SW 1271 (cell line): ENCODE measurements at places on chromosomes 5 and 9.

GRCh38 chr5:156951359-156951758, 11.7 kb downstream of the TIMD4 start:
- no peak for DNase-seq

DNA sequence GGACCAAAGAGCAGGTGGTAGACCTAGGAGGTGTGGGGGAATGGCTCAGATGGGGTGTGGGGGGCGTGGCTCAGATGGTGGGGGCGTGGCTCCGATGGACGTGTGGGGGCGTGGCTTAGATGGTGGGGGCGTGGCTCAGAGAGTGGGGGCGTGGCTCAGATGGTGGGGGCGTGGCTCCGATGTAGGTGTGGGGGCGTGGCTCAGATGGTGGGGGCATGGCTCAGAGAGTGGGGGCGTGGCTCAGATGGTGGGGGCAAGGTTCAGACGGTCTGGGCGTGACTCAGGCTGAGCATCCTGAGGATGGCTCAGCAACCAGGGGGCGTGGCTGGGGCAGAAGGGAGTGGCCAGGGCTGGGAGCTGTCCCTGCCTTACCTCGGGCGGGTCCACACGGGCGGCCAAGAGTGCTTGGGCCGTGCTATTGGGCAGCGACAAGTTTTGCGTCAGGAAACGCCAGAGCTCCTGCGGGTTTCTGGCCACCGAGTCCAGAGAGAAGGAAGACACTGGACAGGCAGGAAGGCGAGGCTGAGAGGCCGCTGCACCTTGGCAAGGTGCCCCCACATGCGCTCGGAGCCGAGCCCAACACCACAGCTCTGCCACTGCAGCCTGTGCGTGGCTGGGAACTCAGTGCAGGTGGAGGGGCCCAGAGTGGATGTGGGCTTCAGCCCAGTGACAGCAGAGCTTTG, 5.9 kb downstream of the ABCA2 start:
- peak; percentile 74 for DNase-seq

- peak; percentile 72 for DNase-seq
These were observed 37.8 kb upstream of the RNF20 start for GRCh38 chr9:101495810-101496209.

DNA sequence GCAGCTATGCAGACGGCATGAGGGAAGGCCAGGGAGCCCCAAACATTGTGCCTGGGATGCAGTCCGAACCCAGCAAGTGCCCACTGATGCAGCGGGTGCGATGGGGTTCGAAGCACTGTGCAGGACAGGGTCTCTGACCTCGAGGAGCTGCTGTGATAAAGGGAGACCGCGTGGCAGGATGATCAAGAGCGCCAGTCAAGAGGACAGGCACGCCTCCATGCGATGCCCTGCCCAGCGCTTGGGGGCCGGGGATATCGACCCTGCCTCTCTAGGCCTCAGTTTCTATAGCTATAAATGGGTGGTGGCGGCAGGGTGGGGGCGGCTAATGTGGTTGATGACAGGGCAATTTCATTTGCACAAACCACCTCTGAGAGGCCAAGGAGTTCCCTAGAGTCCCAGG, 84.7 kb upstream of the BARHL1 start:
- DNase-seq, result no peak

GRCh38 chr9:31034311-31034710, 1350.1 kb upstream of the ACO1 start:
- DNase-seq, result no peak

DNA sequence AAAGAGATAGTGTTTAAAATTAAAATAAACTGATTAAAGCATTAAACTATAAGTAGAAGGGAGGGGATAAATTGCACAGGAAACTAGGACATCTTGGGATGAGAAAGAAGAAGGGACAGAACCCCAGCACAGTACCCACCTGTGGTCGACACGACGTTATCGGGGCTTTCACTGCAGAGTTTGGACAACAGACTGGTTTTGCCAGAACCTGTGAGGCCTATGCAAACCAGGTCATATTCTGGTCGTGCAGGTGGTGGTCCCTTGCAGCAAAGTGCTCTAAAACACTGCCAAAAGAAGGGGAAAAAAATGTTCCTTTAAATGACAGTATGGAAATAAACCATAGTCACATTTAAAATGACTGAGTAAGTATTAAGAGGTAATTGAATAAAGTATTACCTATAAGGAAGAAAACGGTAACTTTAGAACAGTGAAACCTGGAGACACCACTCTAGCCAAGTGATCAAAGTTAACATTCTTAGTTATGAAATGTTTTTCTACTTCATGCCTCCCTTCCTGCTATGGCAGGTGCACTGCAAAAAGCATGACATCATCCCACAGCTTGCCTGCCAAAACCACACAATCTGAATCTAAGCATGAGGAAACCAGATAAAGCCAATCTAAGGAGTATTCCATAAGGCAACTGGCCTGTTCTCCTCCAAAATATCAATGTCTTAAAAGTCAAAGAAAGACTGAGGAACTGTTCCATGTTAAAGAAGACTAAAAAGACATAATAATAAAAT, 138.6 kb downstream of the ARL15 start:
- no peak for DNase-seq

DNA sequence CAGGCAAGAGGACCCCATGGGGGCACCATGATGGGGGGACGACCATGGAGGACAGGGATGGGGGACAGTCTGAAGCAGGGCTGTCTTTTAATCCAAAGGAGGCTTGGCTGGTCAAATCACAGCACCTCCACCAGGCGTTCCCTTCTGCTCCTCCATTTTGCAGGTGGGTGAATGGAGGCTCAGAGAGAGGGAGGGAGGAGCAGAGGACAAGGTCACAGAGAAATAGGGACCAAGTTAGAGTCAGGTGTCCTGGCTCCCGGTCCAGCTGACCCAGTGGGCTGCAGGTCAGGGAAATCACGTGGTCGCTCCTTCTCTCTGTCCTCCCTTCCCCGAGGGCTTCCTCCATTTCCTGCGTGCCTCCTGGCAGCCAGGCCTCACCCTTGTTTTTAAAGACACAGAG, 156.4 kb upstream of the SMIM23 start:
- DNase-seq, result no peak

GRCh38 chr5:16932401-16932800, 3.7 kb downstream of the MYO10 start:
- no peak for DNase-seq

DNA sequence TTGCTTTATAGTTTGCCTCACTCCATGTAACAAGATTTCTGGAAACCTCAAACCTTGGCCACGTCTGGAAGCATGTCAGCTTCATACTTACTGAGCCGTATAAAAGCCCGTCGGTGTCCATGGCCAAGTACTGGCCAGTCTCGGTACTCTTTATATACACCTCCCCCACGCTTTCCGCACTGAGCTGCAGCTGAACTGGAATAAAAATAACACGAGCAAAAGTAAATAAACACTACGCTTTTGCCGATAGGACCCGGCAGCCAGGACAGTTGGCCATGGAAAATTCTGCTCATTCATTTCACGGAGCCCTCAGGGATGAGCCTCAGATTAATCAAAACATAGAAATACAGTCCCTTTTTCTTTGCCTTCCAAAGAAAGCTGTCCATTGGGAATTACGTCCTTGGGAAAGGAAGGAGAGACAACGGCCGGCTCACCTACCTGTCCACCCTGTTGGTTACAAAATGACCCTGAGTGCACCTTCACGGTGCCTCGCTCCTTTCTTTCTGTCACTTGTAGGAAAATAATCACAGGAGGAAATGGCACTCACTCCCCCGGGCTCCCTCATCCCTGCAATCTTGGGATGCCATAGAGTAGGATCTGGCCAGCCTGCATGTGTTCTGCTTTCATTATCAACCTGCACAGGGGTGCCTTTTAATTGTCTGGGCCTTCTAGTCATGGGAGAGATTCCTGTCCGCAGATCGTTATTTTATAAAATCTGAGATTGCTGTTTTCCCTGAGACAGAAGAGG, 85.1 kb downstream of the FGF1 start:
- DNase-seq, result no peak

GRCh38 chr5:177389241-177390169, 5.3 kb downstream of the SLC34A1 start:
- DNase-seq, result no peak

GRCh38 chr5:73454379-73455036, 5.9 kb upstream of the FOXD1 start:
- peak; percentile 73 for DNase-seq

GRCh38 chr5:151280443-151280842, 23.1 kb downstream of the SLC36A3 start:
- no peak for DNase-seq

GRCh38 chr5:76081811-76082771, 1.1 kb upstream of the SV2C start:
- no peak for DNase-seq
